ENCODE measurements at places on chromosomes 2 and 18.

DNA sequence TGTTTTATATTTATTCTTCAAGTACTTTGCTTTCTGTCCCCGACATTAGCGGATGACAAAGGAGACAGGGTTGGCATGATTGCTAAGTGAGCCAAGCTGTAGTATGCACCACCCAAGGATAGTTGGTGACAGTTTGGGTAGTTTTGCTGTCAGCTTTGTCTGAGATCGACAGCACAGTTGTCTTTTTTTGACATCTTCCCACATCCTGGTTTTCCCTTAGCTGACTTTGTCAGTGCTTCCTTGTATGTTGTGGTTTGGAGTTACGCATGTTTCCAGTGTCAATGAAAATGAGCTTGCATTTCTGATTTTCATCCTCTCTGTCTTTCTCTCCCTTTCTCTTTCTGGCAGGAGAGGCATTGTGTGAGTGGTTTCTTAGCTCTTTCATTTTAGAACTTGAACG lies 44.6 kb upstream of the DOCK10 start:
- DNase-seq: no peak

GRCh38 chr2:11647834-11648600 lies 22.0 kb downstream of the NTSR2 start:
- no peak for DNase-seq

DNA sequence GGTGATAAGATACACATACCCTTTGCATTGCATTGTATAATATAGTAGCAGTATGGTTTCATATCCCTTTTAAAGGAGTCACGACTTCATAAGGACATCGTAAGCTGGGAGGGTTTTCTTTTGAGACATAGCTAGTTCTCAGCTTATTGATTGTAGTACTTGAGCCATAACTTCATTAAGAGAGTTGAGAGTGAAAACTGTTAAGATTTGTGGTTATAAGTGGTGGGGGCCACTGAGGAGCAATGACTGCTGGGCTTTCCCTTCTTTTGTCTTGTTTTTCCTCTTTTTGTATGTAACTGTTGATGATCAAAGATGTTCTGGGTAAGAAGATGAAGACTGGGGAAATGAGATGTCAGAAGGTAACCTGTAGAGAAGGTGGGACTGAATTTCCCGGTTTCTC lies 11.0 kb downstream of the EIF5B start:
- no peak for DNase-seq

DNA sequence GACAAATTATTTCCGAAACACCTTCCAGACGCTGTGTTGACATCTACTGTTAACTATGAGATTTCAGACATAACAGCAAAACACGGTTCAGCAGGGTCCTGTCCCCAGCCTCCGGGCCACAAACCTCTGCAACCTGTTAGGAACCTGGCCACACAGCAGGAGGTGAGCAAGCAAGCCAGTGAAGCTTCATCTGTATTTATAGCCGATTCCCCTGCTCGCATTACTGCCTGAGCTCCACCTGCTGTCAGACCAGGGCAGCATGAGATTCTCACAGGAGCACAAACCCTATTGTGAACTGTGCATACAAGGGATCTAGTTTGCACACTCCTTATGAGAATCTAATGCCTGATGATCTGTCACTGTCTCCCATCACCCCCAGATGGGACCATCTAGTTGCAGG lies 31.1 kb downstream of the NDUFA10 start:
- no peak for DNase-seq

- no peak for DNase-seq
Measured at GRCh38 chr2:186607660-186608324, 17.9 kb downstream of the ITGAV start.

- DNase-seq: peak; percentile 85
Measured at GRCh38 chr2:64273524-64274398, 129.5 kb upstream of the PELI1 start.

- peak; percentile 58 for DNase-seq
Measured at GRCh38 chr2:61356958-61357350, 113.9 kb downstream of the USP34 start.

DNA sequence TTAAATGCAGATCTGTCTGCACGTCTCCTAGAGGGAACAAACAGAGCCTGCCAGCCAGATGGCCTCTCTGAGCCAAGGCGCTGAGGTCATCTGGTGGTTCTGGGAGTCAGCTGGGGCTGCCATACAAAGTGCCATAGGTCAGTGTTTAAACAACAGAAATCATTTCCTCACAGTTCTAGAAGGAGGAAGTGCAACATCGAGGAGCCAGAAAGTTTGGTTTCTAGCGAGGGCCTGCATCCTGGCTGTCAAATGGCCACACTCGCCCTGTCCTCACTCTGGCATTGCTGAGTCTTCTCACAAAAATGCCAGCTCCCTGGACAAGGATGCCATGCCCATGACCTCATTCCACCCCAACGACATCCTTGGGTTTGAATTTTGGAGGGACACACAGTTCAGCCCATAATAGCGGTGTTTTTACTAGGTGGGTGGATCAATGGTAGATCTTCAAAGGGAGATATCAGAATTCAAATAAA lies 59.6 kb downstream of the MYT1L start:
- DNase-seq: no peak

- DNase-seq: no peak
Measured at GRCh38 chr2:25304321-25304720, 37.4 kb downstream of the DNMT3A start.

DNA sequence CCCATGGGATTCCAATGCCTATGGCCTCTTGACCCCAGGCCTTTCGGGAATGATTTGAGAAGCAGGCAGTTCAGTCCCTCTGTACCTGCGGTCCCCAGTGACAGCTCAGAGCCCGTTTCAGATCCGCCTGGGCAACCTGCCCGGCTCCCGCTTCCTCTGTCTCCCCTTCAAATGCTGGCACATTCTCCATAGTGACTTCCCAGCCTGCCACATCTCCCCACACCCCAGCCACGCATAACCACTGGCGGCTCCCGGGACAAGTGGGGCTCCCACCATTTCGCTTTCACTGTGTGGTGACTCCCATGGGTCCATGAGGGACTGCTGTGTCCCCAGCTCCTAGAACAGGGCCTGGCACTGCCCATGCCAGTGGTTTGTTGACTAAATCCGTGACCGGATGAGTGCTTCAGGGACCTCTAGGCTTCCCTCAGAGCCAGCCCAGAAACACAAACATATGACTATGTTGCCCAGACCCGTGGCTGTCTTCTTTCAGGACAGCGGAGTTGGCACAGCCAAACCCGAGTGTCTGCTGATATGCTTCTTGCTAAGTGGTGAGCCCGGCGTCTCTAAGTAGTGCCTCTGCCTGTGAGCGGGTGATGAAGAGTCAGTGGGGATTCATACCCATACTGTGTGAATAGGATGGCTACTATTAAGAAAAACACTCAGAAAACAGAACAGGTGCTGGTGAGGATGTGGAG lies 91.2 kb downstream of the GLI2 start:
- no peak for DNase-seq

DNA sequence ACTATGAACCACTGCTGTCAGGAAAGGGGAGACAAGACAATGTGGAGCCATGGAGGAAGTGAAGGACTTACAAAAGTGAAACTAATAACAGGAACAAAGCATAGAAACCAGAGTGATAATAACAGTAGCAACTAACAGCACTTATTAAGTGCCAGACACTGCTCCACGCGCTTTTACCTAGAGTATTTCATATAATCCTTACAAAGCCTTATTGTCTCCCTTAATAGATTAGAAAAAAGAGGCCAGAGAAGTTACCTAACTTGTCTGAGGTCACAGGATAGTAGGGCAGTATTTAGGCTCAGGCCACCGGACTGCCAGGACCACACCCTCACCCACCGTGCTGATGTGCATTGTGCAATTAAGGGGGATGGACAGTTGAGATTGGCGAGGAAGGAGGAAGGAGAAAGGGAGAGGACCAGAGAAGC lies 98.6 kb upstream of the NFU1 start:
- DNase-seq: no peak

DNA sequence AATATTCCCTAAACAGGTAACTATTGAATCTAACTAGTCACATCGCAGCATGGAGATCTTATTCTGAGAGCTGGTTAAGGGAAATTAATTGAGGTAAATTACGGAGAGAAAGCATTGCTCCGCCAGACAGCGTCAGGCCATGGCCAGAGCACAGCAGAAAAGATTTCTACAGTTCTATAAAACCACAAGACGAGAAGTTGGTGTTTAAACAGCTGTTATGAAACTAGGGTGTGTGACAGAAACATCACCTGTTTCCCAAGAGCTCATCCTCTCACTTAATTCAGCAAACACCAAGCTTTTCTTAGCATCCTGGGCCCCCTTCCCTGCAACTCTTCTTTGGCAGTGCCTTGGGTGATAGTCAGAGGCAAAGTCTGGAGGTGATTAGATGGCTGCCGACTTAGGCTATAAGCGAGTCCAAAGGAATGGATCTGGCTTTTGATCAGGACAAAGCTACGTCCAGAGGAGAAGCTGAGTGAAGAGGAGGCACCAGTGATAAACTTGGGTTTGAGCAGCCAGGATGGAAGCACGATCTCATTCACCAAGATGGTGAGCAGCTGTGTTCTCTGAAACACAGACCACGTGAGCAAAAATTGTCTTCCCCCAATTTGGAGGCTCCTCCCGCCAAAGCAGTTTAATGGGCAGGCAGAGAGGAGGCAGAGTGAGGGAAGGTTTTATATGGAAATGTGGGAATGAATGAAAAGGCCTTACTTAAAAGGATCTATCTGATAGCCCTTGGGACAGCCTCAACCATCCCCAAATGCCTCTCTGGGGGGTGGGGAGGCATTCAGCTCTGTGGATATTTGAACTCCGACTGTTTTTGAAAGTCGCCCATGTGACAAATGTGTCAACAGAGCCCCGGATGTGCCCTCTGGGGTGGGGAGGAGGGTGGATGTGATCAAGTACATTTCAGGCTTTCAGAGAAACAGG lies 57.8 kb downstream of the PKDCC start:
- no peak for DNase-seq

GRCh38 chr2:70473101-70473722 lies 80.4 kb downstream of the TGFA start:
- no peak for DNase-seq

GRCh38 chr18:52200406-52200805 lies 139.6 kb upstream of the DCC start:
- no peak for DNase-seq

GRCh38 chr2:213834331-213834730 lies 550.1 kb downstream of the SPAG16 start:
- peak; percentile 48 for DNase-seq

DNA sequence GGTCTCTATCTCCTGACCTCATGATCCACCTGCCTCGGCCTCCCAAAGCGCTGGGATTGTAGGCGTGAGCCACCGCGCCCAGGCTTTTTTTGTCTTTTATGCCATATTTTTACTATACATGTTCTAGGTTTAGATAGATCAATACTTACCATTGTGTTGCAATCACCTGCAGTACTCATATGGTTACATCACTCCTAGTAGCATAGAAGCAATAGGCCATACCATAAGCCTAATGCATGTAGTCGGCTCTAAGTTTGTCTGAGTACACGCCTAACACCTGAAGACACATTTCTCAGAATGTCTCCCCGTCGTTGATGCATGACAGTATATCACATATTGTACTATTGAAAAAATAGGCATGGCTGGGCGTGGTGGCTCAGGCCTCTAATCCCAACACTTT lies 27.1 kb upstream of the TGIF1 start:
- no peak for DNase-seq

GRCh38 chr2:122681626-122682025 lies 926.2 kb downstream of the TSN start:
- no peak for DNase-seq

DNA sequence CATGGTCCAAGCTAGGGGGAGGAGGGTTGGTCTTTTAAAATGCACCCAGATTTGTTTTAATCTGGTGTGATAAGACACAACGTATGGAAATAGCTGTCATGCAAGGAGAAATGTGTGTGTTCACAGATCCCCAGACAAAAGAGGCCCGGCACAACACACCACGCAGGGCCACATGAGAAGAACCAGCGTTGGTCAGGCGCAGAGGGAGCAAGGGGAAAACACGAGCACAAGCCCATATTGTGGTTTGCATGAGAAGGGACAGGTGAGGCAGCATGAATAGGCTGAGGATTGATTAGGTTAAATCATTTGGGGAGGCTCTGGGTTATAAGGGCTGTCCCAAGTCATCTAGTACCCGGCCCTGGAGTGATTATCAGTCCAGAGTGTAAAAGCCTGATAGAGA lies 272.5 kb upstream of the NCKAP5 start:
- no peak for DNase-seq

GRCh38 chr18:42404151-42404550 lies 449.1 kb downstream of the PIK3C3 start:
- DNase-seq: no peak

GRCh38 chr18:65859075-65859474 lies 108.3 kb downstream of the CDH7 start:
- no peak for DNase-seq

DNA sequence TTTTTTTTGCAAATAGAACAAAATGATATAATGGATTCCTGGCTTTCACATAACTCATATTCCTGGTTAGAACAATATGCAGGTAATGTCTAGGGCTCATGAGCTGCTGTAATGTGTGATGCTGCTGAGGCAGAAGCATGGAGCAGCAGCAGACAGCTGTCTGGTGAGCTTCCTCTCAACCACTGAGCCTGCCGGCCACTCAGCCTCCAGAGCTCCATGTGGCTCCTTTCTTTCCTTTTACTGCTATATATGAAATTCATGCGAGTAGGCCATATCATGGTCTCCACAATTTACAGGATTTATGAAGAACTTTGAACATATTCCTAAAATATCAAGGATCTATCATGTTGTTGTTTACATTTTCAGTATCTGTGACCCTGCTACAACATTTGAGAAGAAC lies 120.9 kb downstream of the MEP1B start:
- no peak for DNase-seq

DNA sequence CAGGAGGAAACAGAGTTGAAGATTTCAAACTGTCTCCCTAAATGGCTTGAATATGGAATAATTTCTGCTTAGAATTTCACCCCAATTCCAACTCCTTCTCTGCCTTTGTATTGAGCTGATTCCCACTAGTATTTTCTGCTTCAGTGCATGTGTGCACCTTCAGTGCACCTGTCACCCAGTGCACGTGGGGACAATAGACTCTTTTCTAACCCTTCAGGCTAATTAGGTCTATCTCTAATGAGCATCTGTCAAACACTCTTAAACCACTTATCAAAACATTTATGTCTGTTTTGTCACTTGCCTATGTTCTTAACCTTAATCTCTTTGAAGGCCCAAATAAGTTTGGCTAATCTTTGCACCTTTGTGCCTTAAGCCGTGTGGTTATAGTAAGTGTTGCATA lies 232.0 kb upstream of the NETO1 start:
- DNase-seq: no peak

- DNase-seq: no peak
Measured at GRCh38 chr2:36407413-36407812, 51.8 kb downstream of the CRIM1 start.

DNA sequence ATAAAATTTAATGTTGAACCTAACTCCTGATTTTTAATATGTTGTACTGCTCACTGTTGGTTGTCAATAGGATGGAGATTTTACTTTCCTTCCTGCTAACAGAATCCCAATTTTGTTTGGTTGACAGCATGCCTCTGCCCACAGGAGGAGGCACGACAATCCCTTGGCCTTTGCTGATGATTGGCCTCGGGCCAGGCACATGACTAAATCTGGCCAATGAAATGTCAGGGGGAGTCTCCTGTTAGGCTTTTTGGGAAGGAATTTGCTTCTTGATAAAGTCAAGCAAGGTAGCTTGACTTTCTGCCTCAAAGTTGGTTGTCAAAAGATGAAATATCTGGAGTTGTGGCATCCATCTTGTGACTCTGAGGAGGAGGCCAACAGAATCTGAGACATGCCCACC lies 6.8 kb upstream of the TGFA start:
- DNase-seq: no peak

Measured in GM03348 (cell line).